Progenitor cell of endocrine pancreas (in vitro differentiated cells): ENCODE measurements at places on chromosomes 7 and 10.

GRCh38 chr10:60733826-60734225 is 44.5 kb upstream of the CDK1 start:
- no peak for DNase-seq

- no peak for DNase-seq
Observed at GRCh38 chr7:134639061-134639460, 7.6 kb upstream of the BPGM start.

GRCh38 chr7:32179567-32179966 is 109.4 kb upstream of the PDE1C start:
- no peak for DNase-seq

- no peak for DNase-seq
Observed at GRCh38 chr7:17033245-17033644, 151.5 kb upstream of the AGR3 start.

GRCh38 chr10:120480848-120481247 is 23.8 kb downstream of the PLPP4 start:
- no peak for DNase-seq

DNA sequence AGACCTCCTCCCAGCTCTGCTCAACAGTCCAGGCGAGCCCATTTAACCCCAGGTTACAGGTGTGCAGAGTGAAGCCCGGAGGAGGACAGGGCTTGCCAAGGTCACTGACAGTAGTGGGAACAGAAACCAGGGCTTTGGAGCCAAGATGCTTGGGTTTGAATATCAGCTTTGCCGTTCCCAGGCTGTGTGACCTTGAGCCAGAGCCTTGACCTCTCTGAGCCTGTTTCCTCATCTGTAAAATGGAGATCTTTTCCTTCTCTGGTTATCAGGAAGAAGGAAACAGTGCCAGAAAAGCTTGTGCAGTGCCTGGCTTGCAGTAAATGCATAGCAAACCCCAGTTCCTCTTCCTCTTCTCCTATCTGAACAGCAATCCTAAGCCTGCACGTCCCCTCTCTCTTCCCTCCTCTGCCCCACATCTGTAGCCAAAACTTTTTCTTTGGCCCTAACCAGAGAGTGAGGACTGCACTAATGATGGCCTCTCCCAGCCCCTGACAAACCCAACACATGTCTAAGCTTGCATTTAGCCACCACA is 21.4 kb upstream of the MLXIPL start:
- DNase-seq, result no peak
